M059J (cell line): ENCODE measurements at places on chromosomes 3 and 15. TPM values are rescaled to one million over a fixed set of nuclear protein-coding genes. Genes with fewer than 3 reads are reported as not detected.

- DNase-seq = peak; percentile 2
Observed at GRCh38 chr3:62131620-62132019, 241.7 kb downstream of the FEZF2 start.

GRCh38 chr3:157103280-157103679, 56.7 kb downstream of the CCNL1 start:
- no peak for DNase-seq

DNA sequence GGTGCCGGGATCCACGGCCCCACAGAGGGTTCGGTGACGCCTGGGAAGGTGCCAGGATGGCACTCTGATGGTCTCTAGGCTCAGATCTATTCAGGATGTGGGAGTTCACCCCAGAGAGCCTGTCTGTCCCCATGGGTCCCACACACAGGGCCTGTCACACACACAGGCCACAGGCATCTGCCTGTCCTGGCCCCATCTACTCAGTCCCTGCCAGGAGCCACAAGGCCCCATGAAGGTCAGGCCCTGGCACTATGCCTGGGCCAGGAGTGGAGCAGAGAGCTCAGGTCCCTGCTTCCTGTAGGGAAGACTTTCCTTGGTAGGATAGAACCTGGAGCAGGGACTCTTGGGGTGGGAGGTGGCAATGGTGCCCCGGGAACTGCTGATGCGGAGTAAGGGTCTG, 49.0 kb upstream of the FURIN start:
- DNase-seq = no peak

Gene ACKR4
- 0.20 and 0.44 TPM in 2 replicates for total RNA-seq

Gene CTXN2
- total RNA-seq = 0.20 TPM in 1 of 2 replicates, not detected in the other

Gene KCNMB3
- 0.52 and 1.1 TPM in 2 replicates for total RNA-seq
